ENCODE measurements at places on chromosomes 3 and 15.

DNA sequence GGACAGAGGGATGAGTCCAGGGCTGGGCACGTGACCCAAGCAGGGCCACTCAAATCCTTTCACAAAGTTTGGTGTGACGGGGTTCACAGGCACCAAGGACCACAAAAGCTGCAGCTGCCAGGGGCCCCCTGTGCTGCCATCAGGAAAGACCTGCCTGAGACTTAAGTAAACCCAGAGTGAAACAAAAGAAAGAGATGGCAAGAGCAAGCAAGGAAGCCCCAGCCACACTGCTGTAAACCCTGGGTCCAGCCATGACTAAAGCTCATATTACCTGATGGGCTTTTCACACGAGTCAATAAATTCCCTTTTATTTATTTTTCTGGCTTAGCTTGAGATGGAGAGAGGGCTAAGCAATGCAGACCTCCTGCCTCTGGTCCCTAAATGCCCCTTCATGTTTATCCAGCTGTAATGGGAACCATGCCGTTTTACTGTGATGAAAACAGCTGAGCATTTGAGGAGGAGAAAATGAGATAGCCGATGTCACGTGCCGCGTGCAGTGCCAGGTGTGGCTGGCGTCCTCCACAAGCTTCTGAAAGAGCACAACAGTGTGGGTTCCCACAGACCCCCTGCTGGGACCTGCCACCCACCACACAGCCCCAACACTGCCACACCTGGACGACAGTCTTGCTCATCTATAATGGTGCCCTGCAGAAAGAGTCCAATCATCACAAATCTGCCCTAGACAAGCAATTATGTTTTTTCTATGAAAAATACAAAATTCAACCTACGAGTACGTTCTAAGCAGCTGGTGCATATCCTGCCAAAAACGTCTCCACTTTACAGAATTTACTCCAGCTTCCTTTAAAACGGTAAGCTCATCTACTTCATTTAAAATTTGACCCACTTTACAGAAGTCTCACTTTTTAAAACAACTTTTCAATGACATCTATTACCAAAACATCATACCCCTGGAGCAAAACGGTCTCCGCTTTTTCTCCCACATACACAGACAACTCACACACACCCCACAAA is 34.2 kb downstream of the ADAMTS17 start:
- no peak for DNase-seq

DNA sequence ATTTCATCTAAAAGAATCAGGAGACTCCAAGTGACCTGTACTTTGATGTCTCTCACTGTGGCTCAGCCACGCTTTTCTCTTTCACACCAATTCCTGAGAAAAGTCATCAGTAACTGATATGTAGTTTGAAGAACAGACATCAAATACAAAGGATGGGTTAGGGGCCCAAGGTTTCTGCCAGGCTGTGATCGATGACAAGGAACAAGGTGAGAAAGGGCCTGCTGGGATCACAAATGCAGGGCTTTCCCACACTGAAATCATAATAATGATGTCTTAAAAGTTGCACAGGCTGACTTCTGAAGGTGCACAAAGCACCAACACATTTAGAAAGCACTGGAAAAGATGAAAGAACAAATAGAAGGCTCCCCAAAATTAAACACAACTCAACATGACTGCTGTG is 396.9 kb downstream of the MAGI1 start:
- DNase-seq: no peak

GRCh38 chr15:84823282-84823878 is 6.2 kb downstream of the ALPK3 start:
- no peak for DNase-seq

DNA sequence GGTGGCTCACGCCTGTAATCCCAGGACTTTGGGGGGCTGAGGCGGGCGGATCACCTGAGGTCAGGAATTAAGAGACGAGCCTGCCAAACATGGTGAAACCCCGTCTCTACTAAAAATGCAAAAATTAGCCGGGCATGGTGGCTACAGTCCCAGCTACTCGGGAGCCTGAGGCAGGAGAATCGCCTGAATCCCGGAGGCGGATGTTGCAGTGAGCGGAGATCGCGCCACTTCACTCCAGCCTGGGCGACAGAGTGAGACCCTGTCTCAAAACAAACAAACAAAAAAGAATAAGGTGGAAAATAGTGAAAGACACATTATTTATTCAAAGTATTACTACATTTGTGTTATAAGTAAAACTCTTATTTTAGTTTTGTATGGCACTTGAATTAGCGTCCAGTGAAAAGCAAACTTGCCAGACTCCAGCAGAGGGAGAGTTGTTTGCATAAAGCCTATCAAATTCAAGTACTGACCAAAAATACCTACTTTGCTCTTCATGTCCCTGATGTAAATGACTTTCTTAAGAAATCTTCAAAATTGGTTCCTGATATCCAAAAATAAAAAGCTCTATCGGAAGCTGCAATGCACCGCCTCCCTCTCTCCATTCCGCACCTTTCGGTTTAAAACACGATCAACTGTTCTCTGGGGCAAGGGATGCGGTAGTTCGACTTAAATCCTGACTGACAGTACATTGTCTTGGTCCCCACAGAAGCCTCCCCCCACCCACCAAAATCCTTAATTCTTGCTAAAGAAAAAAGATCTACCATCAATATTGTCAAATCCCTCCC is 1.2 kb downstream of the TRPM7 start:
- no peak for DNase-seq

- no peak for DNase-seq
Observed at GRCh38 chr15:100230784-100231183, 111.0 kb downstream of the ADAMTS17 start.

GRCh38 chr3:45712434-45713110 is 23.4 kb downstream of the SACM1L start:
- no peak for DNase-seq

DNA sequence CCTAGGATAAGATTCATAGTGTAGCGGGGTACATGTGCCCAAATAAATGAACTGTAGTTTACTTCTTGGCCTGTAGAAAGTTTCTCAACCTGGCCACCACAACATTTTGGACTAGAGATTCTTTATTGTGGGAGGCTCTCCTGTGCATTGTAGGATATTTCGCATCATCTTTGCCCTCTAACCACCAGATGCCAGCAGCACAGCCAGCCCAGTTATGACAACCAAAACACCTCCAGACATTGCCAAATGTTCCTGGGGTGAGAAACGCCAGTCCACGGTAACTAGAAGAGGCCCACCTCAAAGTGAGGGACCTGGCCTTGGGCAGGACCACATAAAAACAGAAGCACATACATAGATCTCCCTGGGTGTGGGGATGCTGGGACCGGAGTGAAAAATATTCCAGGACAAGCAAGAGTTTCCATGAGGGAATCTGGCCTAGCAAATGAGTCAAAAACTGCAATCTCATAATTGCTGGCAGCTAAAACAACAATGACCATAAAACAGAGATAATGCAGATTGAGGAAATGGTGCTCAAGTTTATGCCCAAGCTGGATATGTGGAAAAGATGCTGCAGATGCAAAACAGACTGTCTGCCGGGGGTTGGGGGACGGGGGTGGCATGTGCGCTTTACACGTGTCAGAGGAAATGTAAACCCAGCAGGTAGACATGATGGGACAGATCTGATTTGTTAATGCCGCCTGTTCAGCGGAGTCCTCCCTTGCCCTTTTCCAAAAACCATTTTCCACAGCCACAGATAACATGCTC is 39.7 kb downstream of the ARHGEF3 start:
- no peak for DNase-seq

DNA sequence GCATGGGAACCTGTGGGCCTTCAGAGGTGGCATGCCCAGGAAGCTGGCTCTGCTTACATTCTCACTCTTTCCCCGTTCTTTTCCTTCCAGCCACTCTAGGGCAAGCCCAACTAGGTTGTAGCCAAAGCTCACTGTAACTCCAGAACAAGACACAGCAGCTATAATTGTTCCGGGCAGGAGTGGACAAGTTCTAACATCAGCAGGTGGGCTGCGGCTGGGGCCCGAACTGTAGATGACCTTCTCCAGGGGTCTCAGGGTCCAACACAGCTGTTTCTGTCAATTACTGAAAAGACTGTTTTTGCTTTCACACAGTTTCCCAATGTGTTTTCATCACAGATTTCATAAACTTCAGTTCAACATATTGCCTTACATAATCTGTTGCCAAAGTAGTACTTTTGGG is 11.5 kb downstream of the RASGRP1 start:
- DNase-seq: no peak

DNA sequence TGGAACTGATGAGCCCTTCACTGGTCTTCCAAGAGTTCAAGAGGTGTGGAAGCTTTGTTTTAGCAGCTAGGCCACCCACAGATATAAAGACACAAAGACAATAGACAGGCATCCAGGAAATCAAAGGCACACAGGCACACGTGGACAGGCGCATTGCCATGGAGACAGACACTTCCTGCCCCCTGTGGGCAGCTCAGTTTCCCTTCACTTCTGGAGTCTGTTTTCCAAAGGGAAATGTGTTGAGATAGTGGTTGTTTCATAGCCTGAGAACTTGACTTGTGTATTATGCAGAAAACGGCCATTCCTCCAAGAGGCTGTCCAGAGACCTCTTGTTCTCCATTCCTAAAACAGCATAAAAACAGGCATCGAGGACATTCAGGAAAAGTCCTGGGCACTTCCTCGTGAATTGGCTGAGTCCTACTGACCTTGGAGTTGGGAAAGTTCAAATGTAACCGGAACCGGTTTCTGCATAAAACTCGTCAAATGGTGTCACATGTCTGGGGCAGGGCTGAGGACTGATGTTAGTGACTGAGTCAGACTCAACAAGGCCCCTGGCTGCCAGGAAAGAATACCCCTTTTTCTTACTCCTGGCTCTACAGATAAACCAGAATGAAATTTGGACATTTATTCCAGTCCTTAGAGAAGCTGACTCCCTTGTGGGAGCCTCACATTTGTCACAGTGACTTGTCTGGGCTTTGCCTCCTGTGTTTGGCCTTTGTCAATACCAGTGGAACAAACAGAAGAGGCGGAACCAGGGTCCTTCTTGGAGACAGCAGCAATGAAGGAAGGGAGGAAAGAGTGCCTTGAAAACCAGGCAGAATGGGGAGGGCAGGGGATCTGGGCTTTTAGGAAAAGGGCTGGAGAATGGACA is 1.3 kb downstream of the ALPK3 start:
- DNase-seq: no peak

GRCh38 chr3:44955917-44956316 is 20.1 kb downstream of the ZDHHC3 start:
- no peak for DNase-seq

GRCh38 chr15:67039384-67040075 is 25.9 kb upstream of the SMAD3 start:
- no peak for DNase-seq

GRCh38 chr15:90711842-90712241 is 5.3 kb upstream of the BLM start:
- no peak for DNase-seq

DNA sequence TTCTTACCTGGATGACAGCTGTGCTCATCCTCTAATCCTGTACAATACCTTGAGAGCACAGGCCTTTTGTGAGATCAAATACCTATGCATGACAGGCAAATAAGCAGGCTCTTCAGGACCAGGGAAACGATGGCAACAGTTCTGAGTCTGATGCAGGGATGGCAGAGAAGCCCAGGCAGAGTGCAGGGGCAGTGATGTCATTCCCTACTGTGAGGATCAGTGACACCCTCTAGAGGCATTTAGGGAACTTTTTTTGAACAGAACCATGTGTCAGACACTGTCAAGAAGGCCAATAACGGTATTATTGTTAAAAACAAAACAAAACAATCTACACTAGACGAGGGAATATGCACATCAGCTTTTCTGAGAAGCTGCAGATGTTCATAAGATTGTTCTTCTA is 314.8 kb upstream of the CTDSPL start:
- DNase-seq: no peak

DNA sequence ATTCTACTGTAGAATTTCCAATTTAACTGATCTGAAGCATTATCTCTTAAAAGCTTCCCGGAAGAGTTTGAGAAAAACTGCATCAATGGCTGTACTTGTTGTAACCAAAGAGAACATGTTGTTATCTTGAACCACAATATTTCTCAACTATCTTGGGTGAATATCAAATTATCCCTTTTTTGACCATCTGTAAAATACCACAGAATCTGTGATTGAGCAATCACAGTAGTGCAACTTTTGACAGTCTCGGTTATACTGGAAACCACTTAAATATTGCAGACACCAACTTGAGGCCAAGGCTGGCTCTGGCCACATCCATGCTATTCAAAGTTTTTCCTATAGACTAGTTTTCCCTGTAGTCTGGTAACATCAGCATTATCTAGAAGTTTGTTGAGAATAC is 842.8 kb upstream of the EPHA6 start:
- DNase-seq: no peak

DNA sequence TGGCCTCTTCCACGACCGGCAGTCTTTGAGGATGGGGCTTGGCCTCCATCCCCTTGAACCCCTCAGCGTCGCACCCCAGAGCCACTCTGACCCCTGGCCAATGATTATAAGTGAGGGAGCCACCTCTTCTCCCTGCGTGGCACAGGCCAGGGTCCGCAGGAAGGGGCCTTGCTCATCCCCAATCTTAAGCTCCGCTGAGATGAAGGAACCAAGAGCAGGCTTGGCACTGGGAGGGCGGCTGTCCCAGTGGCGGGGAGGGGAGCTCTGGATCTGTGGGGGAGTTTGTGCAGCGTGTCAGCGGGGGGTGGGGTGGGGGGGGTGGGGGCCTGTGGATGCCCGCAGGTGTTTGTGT is 13.8 kb upstream of the ADPGK start:
- DNase-seq: no peak

DNA sequence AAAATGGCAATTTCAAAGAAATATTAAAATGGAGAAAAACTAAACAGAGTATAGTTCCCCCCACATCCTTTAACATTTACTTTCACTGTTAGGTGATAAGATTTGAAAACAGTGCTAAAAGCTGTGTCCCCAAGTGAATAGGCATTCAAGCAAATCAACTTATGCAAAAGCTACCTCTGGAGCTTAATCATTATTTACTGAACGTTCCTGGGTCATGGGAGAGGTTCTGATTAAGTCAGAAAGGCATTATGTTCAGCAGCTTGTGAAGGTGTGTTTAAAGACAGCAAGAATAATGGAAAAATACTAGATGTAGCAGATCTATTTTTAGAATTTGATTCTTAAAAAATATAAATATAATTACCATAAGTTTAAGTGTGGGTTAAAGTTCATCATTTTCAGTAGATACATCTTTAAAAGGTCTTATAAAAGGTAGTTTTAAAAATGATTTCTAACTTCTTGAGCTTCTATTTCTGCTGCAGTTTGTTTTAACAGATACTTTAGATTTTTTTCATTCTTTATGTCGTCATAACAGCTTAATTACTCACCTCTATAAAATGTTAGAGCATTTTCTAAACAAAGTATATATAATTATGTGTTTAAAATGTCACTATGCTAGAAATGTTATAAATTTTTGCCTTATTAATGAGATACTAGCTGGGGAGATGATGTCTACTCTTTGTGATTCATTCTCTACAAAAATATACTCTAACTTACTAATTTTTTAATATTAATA is 127.9 kb downstream of the MITF start:
- no peak for DNase-seq
